Stimulated activated CD4-positive, alpha-beta T cell treated with anti-CD3 and anti-CD28 coated beads, Interleukin-1b, Interleukin-23, amount 100 ng/mL, for 1 hour (primary cell): ENCODE measurements at places on chromosomes 2 and 18.

DNA sequence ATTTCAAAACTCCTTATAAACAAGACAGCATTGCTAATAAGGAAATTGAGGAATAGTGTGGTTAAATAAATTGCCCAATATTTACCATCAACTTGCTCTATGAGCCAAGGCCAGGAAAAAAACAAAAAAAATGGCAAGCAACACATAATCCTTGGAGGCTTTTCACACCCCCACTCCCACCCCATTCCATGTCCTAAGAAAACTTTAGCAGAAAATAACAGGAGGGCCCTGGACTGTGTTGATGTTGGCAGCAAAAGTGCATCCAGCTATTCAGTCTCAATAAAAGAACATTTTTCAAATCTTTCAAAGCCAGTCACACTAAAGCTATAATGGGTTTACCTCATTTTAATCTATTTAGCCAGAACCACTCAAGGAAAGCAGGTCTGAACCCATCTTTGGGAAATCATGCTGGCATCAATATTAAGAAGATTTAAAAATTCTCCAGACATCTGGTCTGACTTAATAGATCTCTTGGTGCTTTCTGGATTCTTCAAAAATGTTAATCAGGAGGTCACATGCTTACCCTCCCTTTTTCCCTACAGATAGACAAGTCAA lies 34.6 kb upstream of the STK17B start:
- DNase-seq, result no peak

DNA sequence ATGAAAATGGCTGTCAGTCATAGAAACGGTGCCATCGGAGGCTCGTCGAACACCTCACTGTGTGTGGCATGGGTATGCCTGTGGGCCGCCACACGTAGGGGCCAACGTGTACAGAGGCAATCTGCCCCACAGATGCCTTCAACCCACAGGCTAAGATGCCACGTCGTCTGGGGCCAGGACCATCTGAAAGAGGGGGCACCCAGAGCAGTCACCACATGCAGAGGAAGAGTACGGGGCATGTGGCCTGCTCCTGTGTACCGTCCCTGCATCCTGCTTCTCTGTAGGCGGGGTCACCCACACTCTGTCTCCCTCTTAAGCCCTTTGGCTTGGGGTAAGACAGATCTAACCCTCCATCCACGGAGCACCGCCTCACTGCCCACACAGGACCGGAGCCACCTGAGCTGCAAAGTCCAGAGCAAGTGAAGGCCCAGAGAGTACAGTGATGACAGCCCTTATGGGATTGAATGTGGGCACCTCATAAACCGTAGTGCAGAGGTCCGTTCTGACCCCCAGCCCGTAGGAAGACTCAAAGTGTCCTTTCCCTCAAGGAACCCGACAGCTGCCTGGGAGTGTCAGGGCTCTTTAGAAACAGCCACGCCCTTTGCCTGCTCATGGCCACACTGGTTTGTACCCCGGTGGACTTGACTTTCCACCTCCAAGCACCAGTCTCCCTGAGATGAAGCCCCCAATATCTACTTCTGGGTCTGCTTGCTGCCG lies 66.2 kb downstream of the TWIST2 start:
- DNase-seq, result no peak

DNA sequence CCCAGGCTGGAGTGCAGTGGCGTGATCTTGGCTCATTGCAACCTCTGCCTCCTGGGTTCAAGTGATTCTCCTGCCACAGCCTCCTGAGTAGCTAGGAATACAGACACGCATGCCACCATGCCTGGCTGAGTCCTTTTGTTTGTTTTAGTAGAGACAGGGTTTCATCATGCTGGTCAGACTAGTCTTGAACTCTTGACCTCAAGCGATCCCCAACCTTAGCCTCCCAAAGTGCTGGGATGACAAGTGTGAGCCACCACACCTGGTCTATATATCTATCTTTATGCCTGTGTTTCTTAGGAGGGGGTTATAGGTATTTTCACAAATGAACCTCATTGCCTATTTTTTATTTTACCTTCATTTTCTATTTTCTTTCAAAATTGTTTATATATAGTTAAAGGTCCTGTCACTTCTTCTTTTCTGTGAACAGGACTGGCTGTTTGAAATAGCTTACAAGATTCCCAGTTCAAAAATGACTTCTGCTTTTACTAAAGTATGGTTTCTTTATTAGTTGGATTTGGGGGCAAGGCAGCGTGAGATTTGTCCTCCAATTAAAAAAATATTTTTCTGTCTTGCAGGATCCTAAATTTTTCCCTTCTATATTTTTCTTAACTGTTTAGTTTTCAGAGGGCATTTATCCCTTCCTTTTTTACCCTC lies 16.4 kb upstream of the MARCHF7 start:
- DNase-seq, result no peak

- no peak for DNase-seq
Observed at GRCh38 chr2:79670198-79670597, 157.3 kb downstream of the CTNNA2 start.

DNA sequence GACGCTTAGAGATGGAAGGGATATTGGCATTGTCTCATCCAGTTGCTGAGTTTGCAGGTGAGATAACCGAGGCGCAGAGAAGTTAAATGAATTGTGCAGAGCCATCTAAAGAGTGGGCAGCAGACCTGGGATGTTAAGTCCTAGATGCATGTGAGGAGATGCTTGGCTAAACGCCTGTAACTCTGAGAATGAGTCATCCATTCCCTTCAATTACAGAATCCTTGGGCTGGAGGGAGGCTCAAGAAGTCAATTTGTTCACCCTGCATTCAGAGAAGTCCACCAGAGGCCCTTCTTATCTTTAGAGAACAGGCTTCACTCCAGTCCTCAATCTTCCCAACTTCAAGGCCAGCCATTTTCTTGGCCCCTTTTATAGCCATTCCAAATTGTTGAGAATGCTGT lies 1.6 kb downstream of the EHD3 start:
- DNase-seq, result no peak

GRCh38 chr18:22378672-22379282 lies 38.9 kb downstream of the CTAGE1 start:
- no peak for DNase-seq

DNA sequence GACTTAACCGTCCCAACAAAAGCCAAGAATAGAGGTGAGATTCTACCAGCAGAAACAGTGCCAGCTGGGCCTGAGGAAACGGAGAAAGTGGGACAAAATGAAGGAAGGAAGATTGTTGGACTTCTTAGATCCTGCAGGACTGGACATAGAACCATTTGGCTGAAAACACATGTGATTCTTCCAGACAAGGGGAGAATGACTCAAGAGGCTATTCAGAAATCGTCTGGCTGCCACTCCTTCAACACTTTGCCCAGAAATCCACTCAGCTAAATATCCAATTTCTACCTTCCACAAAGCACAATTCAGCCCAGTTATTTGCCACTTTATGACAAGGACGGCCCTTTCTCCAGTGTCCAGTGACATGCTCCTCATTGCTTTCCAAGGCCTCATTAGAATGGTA lies 61.6 kb downstream of the SNORC start:
- no peak for DNase-seq

GRCh38 chr2:64685430-64685829 lies 31.7 kb upstream of the SERTAD2 start:
- DNase-seq, result no peak
